ENCODE measurements at places on chromosomes 6 and 20. TPM values are rescaled to one million over a fixed set of nuclear protein-coding genes. Genes with fewer than 3 reads are reported as not detected.

The SLC35F1 gene
- total RNA-seq, result 0.60 TPM

The PI3 gene
- total RNA-seq, result 285 TPM

The MRPS10 gene
- 75.4 TPM for total RNA-seq

The PRR18 gene
- not detected for total RNA-seq

The ABHD16B gene
- total RNA-seq, result not detected

The DSP gene
- 163 TPM for total RNA-seq

The SH3BGRL2 gene
- 155 TPM for total RNA-seq

The CRISP2 gene
- total RNA-seq, result not detected

The ADIG gene
- not detected for total RNA-seq

The SIRPB1 gene
- total RNA-seq, result 1.3 TPM

The MTFR2 gene
- 1.4 TPM for total RNA-seq

The FOXF2 gene
- total RNA-seq, result 9.0 TPM

The CUL9 gene
- 46.1 TPM for total RNA-seq

The NEURL2 gene
- total RNA-seq, result 14.7 TPM

The SLC24A3 gene
- total RNA-seq, result 6.7 TPM

The ENPP3 gene
- total RNA-seq, result 21.7 TPM

The PTGIS gene
- 9.4 TPM for total RNA-seq

The ATXN1 gene
- 166 TPM for total RNA-seq

The SMOC2 gene
- total RNA-seq, result 14.5 TPM

The SYCP2 gene
- total RNA-seq, result 1.1 TPM

The MATN4 gene
- not detected for total RNA-seq

The KCNB1 gene
- total RNA-seq, result 2.0 TPM

The SLC17A3 gene
- total RNA-seq, result not detected

The LRRC73 gene
- total RNA-seq, result not detected

The C20orf202 gene
- 0.32 TPM for total RNA-seq

The LINC00237 gene
- not detected for total RNA-seq

The CPNE5 gene
- total RNA-seq, result 3.3 TPM

The NNAT gene
- total RNA-seq, result 16.5 TPM

The ZFAND3 gene
- 38.2 TPM for total RNA-seq

The EPPIN gene
- not detected for total RNA-seq

The CST4 gene
- not detected for total RNA-seq

The AHI1 gene
- 119 TPM for total RNA-seq

The ARHGAP18 gene
- total RNA-seq, result 5.2 TPM

The PXDC1 gene
- 14.6 TPM for total RNA-seq

The MYH7B gene
- 0.64 TPM for total RNA-seq

The POFUT1 gene
- total RNA-seq, result 96.1 TPM

Data from transverse colon (tissue), 4 donors.